ENCODE measurements at places on chromosomes 3 and 15.

GRCh38 chr3:153624310-153625030, 462.4 kb downstream of the RAP2B start:
- peak; percentile 26 for DNase-seq

GRCh38 chr3:159771865-159772611, 216.6 kb upstream of the IL12A start:
- DNase-seq = no peak

DNA sequence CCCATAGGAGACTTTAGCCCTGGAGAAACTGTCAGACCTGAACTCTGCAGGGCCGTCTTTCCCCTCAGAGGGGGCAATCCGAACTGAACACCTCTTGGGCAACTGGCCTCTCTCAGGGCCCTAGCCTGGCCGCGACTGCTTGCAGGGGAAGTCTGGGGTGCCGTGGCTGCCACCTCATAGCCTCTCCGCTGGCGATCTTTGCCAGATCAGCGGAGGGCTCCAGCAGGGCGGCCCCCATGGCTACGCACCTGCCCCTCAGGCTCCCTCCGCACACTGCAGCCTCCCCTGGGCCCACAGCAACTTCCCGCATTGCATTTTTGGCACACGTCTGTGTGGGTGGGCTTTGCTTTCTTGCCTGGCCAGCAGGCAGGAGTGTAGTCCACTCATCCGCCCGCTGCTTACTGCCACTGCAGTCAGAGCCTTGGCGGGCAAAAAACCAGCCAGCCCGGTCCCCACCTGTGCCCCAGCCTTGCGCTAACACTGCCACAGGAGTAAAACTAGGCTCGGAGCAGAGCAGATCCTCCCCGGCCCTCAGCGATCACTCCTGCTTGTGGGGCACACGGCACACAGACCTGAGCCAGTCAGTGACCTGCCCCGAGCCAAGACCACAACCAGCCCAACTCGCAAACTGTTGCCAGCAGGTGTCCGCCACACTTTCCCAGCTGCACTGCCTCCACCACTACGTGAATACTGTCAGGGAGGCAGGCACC, 266.8 kb upstream of the CBLB start:
- DNase-seq = no peak

DNA sequence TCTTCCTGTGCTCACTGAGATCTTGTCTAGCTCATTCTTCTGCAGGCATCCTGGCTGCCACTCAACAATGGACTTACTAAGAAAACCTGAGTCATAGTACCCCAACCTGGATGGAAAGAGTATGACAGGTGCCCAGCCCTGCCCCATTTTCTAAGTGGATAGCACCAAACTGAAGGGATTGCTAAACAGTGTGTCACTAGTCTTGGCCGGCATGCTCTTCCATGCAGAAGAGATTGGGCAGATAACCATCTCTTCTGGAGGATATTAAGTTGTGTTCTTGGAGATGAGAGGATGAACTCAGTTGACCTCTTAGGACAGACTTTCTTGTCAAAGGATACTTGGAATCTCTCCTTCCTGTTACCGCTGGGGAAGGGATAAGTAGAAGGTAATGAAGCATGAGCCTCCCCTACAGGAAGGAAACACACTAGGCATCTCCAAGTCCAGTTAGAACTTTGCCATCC, 797.5 kb downstream of the AGBL1 start:
- no peak for DNase-seq

DNA sequence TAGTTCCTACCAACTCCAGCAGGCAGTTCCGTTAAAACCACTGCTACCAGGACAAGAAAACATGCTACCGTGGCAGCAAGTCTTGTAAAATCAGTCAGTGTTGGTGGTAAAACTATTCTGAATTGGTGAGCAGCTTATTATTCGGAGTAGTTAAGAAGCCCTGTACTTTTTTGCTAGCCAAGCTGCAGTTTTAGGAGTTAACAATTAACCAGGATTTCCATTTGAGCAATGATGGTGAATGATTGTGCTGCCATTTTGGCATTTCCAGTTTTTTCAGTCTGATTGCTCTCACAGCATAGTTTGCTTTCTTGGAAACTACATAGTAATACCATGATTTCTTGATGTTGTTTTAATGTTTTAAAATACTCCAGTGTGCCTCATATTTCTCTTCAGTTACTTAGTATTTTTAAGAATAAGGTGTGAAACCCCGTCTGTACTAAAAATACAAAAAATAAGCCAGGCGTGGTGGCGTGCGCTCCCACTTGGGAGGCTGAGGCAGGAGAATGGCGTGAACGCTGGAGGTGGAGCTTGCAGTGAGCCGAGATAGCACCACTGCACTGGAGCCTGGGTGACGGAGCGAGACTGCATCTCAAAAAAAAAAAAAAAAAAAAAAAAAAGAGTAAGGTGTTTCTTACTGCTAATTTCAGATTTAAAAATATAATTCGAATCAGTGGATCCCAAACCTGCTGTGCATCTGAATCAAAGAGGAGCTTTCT, 43.8 kb upstream of the SCAANT1 start:
- DNase-seq = no peak

DNA sequence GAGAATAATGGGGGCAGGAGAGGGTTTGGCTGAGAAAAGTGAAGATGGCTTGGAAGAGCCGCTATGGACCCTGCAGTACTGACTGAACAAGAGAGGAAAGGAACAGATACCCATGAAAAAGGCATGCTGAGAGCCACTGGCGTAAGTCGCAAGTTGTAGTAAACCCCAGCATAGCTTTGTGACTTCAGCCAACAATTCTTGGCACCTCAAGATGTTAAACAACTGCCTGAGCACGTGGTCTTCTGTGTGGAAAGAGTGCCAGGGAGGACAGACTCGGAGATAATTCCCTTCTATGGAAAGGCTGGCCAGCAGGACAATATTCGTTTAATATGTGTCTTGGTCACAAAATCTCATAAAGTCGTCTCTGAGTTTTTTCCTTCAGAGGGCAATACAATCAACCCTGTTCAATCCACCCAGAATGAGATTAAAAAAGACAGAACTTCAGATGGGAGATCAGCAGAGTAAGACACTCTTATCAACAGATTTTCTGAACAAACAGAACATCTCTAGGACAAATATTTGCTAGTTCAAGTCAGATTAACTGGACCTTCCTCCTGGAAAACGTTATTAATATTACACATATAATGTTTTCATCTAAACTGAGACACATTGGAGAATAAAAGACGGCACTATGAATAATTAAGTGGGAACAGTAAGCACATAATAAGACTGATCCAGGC, 49.2 kb downstream of the NEK10 start:
- DNase-seq = no peak

DNA sequence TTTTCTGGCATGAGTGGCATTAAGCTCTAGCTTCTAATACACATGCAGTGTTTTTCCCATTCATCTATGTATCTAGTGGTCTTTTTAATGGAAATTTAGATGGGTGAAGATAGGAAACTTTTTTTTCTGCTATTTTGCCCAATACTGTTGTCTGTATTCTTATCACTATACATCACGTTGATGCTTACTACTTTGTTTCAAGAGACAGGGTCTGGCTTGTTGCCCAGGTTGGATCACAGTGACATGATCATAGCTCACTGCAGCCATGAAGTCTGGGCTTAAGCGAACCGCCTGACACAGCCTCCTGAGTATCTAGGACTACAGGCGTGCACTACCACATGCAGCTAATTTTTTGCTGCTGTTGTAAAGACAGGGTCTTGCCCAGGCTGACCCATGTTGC, 84.6 kb downstream of the PEAK1 start:
- no peak for DNase-seq

DNA sequence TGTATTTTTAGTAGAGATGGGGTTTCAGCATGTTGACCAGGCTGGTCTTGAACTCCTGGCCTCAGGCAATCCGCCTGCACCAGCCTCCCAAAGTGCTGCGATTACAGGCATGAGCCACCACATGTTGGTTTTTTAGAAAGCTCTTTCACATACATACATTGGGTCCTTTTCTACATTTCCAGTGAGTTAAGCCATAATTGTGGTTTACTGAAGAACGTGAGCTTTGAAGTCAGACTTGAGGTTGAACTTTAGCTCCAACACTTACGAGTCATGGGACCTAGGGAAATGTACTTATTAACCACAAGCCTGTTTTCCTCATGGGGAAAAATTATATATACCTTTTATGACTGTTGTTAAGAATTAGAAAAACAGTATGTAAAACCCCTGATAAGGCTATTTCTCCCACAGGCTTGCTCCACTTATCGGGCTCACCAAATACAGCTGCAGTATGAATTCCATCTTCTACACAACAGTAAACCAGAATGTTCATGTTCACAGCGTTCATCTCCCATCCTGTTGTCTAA, 39.0 kb downstream of the GPR160 start:
- no peak for DNase-seq

All from MM.1S (cell line).